ENCODE measurements at places on chromosomes 12 and 14. TPM values are rescaled to one million over a fixed set of nuclear protein-coding genes. Genes with fewer than 3 reads are reported as not detected.

DNA sequence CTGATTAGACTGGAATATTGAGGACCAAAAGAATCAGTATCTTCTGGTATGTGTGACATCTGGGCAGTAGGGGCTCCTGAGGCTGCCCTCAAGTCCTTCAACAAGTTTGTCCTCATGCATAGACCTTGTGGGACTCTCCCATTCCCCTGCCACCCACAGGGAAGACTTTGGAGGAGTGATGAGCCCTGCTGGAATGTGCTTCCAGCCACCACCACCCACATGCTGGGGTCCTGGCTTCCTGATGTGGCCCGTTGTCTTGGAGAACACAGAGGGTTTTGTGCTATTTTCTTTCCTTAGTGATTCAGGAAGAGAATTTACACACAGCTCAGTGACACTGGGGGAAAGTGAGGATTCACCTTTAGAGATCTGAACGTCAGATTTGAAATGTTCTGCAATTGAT, 29.2 kb upstream of the SEL1L start:
- DNase-seq: no peak

DNA sequence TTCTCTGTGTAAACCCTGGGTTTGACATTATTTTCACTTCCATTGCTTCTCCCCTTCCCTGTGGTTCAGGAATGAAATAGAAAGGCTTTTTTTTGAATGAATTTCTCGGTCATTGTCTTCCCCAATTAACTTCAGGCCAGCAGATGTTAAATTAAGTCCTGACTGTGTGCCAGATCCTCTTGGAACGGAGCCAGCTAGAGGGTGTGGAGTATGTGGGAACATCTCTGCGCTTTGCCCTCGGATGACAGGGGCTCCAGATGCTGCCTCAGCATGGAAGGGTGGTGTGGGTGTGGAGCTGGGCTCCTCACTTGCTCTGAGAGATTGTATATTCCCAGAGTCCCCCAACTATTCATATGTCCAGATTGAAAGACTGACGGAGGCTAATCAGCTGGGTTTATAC, 13.1 kb downstream of the KRT85 start:
- DNase-seq: no peak

GRCh38 chr14:89236851-89237250, 180.2 kb downstream of the FOXN3 start:
- no peak for DNase-seq

GRCh38 chr12:67280572-67280971, 11.4 kb downstream of the CAND1 start:
- no peak for DNase-seq

DNA sequence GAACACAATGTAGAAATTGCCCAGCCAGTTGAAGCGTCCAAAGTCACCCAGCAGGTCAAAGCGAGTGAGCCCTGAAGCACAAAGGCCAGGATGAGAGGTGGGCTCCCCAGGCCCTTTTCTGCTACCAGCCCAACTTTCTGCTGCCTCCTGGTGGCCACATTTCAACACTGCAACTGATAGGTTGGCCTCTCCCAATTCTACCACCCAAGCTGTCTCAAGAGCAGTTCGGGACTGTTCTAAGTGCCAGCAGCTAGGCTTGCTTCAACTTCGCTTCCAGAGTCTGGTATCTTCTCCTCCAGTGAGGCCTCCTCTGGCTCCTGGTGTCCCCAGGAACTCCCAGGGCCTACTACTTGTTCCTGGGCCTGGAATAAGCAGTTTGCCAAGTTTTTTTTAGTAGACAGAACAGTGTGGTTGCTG, 3.4 kb upstream of the DHH start:
- DNase-seq: no peak

- no peak for DNase-seq
These were observed 52.9 kb downstream of the SYT1 start for GRCh38 chr12:78917513-78917912.

DNA sequence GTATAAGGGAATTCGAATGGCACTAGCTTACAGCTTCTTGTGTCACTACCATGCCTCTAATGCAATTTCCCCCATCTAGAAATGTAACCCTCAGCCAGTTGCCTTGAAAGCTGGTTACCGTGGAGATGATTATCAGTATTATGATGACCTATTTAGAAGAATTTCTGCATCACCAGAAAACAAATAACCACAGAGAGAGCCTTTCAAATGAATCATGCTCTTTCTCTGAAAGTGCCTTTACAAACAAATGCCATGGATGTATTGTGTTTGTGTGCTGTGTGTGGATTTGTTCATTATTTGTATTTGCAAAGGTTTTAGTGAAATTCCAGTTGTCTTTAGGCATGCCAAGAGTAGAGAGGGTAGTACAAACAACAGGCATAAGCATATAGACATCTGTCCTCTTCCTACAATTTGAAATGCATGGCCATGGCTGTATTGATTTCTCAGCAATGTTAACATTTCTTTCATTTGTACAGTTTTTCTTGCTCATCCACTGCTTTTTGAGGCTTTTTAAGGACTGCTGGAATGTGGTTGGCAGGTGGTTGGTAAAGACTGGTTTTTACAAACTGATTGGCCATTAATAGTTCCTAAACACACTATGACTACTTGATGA, 266.5 kb downstream of the PAWR start:
- no peak for DNase-seq

The PYM1 gene
- 15.4 TPM for total RNA-seq

The KLRB1 gene
- total RNA-seq: 0.37 TPM

The SYT1 gene
- 0.53 TPM for total RNA-seq

The PDZRN4 gene
- 0.74 TPM for total RNA-seq

The KRT6C gene
- not detected for total RNA-seq

Data from right cardiac atrium (tissue), 5 donors.